ENCODE measurements at places on chromosomes 2 and 18. TPM values are rescaled to one million over a fixed set of nuclear protein-coding genes. Genes with fewer than 3 reads are reported as not detected.

DNA sequence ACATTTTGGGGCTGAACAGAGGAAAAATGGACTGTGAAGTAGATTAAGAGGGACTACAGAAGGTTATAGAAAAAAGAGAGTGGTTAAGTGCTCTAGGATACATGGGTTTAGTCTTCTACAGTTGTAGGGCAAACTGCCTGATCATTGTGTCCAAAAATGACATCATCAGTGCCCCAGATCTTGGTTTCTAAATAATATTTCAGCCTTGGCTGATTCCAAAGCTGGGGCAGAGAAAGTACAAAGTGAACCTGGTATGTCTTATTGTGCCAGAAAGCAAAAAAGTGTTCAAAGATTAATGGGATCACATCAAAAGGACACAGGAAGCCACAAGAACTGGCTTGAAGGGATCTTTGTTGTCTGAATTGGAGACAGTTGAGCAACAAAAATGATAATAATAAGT lies 97.1 kb upstream of the ZNF521 start:
- peak; percentile 32 for DNase-seq

DNA sequence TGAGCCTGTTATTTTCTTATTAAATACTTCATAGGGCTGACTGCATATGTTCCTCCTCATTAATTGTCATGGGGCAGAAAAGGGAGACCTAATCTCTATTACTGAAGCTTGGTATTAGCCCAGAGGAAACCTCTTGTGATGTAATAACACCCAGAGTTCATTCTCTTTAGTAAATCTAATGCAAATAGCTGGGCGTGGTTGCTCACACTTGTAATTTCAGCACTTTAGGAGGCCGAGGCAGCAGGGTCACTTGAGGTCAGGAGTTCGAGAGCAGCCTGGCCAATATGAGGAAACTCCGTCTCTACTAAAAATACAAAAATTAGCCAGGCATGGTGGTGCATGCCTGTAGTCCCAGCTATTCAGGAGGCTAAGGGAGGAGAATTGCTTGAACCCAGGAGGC lies 14.7 kb downstream of the DAW1 start:
- no peak for DNase-seq

DNA sequence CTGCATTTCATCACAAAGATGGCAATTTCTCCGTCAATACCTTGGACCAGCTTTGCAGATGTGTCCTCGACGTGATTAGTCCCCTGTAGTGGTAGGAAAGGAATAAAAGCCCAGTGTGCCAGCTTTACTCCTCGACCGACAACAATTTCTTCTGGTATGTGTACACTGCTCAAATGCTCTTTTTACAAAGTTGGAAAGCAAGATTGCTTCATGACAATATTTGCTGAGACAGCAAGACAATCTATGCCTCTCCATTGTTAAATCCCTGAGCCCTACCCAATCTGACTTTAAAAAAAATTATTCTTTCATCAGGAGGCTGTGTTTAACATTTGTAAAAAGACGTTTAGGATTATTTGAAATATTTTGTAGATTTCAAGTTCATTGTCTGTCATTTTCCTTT lies 27.6 kb upstream of the ZEB2 start:
- no peak for DNase-seq

DNA sequence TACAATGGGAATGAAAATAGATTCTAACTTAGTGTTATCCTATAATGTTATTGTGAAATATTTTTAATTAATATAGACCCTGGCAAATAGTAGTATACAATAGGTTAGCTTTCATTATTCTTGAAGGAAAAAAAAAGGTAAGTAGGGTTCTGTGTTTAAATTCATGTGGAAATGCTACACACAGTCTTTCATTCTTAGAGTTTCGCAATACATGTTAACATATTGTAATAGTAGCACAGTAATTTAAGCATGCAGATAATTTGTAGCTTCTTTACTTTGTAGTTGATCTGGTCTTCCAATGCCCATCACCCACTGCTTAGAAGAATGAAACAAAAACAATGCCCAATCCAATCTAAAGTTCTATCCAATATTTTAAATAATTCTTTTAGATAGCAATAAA lies 54.8 kb upstream of the MSTN start:
- DNase-seq = no peak

- no peak for DNase-seq
These were observed 845.9 kb upstream of the ID2 start for GRCh38 chr2:7835693-7836680.

The RNF152 gene
- 1.5 TPM for polyA plus RNA-seq

DNA sequence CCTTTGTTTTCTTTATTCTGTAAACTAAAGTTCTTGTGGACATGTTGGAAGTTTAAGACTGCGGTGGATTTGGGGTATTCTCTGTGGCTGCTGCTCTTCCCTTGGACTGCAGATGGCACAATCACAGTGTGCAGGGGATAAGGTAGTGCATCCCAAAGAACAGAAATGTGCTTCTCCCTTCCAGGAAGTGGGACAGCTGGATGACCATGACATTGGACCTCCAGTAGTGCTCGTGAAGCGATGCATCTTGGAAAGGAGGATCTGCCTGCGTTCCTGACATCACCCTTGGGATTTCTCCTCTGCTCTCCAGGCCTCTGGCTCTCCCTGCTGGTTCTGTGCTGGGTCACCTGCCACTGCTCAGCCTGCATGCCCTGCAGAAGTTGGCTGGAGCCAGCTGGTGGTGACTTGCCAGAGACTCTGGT lies 109.9 kb downstream of the SLC4A3 start:
- peak; percentile 18 for DNase-seq

DNA sequence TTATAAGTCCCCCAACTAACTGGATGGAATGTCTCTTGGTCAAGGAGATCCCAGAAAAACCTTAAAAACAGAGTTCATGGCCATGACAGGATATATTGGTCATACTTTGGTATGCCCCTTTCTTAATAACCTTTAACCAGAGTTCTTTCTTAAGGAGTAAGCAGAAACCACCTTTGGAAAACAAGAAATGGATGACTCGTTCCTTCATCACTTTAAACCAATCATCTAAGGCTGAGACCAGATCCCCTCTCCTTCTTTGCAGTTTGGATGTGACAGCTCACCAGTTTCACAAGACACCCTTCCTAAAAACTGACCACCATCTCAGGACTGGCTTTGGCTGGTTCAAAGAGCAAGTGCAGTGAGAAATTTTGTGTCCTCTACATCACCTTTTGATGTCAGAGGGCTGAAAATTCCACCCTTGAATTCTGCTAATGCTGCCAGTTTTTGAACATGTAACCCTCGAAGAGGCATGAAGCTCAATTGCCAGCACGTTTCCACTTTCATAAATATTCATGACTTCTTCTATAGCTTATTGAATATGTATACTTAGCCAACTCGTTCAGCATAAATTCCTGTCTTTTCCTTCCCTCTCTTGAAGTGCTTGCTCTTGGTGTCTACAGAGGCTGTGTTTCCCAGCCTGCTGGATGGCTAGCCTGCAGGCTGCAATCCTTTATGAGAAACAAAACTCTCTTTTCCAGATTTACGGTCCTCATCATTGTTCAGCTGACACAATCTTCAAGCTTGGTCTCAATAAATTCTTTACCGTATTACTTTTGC lies 1323.5 kb upstream of the TMEFF2 start:
- DNase-seq = no peak

The ANTXR1 gene
- 33.7 TPM for polyA plus RNA-seq

DNA sequence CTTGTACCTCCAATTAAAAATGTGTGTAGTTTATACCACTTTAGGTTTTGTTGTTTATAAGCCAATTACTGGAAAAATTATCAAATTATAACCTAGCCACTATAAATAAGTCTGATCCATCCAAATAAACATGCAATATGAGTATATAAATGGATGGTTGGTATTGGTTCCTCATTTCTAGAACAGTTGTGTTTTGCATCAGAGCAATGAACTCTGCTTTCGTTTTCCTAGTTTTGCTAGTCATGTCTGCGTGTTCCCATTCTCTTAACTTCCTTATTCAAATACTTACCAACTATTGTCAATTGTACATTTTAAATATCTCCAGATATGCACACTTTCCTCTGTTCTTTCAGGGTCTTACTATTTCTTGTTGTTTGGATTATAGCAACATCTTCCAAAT lies 641.7 kb downstream of the NR4A2 start:
- DNase-seq = no peak

DNA sequence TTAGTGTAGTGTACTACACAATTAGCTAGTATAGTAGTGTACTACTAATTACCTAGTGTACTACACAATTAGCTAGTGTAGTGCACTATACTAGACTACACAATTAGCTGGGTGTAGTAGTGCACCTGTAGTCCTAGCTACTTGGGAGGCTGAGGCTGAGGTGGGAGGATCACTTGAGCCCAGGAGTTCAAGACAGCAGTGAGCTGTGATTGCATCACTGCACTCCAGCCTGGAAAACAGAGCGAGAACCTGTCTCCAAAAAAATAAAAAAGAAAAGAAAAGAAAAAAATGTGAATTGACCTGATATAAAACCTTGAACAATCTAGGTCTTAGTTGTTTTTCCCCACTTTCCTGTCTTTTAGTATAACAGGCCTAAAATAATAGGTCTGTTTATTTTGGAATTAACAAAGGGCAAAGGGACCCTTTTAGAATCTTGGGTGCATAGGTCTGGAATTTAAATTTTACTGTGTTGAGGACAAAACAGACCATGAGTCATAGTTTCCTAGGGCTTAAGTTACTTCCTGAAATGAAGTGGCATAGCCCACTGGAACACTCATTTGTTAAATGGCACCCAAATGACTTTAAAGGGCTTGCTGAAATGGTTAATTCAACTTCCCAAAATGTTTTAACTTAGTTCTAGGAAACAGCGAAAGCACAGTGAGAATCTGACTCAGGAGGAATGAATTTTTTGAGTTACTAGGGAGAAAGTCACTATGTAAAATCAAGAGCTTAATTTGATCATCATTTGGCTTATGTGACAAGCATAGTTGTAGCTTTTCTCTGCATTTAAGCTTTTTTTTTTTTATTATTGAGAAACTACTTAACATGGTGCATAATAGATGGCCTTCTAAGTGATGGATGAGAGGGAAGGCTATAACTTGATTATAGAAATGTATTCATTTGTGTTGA lies 50.7 kb upstream of the ARL5A start:
- no peak for DNase-seq

The IL36RN gene
- polyA plus RNA-seq = not detected
